Stimulated activated CD8-positive, alpha-beta memory T cell treated with anti-CD3 and anti-CD28 coated beads, Interleukin-15, amount 100 ng/mL, for 4 hours (primary cell): ENCODE measurements at places on chromosomes 12 and 14.

DNA sequence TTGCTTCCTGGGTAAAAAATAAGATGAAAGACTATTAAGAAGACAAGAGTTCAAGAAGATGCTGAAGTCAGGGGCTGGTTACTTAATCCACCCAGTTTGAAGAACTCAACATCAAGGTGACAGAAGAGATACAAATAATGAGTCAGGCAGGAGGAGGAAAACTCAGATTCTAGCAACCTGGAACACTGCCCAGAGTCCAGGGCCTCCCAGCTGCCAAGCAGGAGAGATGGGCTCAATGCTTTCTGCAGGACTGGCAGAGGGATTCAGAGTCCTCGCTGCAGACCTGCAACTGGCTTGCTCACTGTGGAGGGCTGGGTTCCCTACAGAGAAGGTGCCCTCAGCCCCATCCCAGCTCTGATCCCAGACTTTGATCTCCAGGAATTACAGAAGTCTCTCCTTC is 28.6 kb upstream of the CEBPE start:
- DNase-seq, result no peak

GRCh38 chr14:54252072-54252730 is 144.6 kb upstream of the CDKN3 start:
- DNase-seq, result no peak

DNA sequence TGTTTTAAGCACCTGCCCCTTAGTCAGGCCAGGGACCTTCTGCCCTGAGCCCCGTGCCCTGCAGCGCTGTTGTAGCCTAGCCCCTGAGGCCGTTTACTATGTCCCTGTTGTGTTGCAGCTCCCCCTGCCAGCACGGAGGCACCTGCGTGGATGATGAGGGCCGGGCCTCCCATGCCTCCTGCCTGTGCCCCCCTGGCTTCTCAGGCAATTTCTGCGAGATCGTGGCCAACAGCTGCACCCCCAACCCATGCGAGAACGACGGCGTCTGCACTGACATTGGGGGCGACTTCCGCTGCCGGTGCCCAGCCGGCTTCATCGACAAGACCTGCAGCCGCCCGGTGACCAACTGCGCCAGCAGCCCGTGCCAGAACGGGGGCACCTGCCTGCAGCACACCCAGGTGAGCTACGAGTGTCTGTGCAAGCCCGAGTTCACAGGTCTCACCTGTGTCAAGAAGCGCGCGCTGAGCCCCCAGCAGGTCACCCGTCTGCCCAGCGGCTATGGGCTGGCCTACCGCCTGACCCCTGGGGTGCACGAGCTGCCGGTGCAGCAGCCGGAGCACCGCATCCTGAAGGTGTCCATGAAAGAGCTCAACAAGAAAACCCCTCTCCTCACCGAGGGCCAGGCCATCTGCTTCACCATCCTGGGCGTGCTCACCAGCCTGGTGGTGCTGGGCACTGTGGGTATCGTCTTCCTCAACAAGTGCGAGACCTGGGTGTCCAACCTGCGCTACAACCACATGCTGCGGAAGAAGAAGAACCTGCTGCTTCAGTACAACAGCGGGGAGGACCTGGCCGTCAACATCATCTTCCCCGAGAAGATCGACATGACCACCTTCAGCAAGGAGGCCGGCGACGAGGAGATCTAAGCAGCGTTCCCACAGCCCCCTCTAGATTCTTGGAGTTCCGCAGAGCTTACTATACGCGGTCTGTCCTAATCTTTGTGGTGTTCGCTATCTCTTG is 7.6 kb downstream of the DLK1 start:
- DNase-seq, result no peak

DNA sequence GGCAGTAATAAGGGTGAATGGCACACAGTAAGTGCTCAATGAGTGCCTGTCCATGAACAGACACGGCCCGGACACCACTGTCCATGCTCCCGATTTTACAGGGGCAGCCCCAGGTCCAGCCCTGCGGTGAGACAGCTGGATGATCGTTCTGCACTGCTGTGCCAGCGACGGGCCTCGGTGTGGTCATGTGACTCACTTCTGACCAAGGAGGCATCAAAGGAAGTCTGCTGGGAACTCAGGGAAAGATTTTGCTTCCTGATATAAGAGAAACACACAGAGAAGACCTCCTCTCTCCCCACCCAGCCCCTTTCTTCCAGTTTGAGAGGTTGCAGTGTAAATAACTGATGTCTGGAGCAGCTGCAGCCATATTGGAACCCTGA is 126.6 kb downstream of the SCARB1 start:
- DNase-seq, result no peak

DNA sequence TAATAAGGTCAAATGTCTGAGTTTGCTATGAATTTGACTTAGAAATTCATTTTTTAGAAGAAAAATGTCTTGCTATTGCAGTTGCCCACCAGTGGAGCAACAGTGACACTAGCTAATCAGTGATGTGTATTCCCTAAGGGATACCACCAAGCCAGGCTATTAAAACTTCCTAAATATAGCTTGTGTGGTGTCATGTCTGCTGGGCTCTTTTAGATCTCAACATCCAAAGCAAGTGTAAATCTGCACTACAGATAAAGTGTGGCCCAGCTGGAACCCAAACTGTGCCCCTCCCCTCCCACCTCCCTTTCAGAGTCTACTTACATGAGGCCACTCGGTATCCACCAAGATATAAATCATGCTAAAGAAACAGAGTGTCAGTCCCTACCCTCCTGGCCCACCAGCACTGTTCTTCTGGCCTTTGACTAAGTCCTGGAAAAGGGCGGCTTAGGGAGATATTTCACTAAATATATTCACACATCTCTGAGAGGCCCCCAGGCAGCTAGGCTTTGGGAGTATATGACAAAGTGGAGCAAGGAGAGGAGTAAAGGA is 53.8 kb downstream of the SLC35F4 start:
- no peak for DNase-seq

DNA sequence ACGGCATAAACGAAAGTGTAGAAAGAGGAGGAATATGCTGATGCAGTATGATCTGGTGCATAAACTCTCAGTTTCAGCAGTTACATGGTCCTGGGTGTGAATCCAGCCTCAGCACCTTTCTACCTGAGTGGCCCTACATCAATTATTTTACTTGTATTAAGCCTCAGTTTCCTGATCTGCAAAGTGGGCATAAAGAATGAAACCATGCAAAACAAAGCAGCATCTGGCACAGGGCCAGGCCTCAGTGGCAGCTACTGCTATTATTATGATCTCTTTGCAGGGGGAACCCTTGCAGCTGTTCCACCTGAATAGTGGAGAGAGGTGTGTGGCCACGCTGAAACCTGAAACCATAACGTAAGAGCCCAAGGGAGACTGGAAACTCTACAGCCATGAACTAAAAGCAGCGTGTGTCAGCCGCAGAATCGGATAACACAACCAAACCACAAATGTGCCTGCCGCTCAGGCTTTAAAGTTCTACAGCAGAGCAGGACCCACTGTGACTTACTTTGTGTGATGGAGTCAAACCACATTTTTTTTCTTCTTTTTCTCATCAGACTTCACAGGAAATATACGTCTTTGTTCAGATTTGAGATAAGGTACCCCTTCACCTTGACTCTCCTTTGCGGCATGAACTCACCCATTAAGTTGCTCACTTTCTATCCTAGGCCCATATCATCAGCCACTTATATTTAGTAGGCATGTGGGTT is 29.2 kb upstream of the FOS start:
- peak; percentile 58 for DNase-seq

DNA sequence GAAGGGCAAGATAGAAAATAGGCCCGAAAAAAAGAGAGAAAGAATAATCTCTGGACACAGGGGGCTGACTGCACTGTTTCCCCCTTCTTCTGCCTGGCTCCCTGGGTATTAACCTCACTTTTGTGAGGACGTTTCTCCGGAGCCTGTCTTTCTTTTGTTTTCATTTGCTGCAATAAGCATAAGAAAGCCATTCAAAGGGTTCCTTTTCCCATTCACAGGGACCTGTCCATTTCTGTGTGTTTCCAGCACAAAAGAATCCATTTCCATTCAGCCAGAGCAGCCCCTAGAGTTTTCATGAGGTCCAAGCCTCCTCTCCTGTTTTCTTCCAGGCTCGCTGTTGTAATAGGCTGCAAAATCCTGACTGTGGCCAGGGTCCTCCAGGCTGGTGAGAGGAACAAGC is 16.8 kb downstream of the PLXNC1 start:
- DNase-seq, result no peak

DNA sequence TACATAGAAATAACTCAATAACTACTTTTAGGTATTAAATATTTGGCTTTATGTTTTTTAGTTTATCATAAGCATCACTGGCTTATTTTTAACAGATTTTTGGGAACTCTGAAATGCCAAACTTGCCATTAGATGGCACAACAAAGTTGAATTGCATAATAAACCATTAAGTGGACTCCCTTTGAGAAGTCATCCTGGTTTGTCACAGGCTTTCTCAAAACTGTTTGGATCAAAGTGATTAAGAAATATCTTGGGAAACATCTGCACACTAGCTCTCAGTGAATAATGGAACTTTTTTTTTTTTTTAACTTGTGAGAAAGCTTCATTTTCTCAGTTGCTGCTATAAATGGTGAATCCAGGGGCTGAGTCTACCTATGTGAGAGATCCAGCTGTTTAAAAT is 4.3 kb downstream of the SLC16A7 start:
- no peak for DNase-seq

- DNase-seq, result no peak
These were observed 141.0 kb upstream of the BCL2L14 start for GRCh38 chr12:11929714-11930113.

- DNase-seq, result no peak
These were observed 1.6 kb downstream of the ABCB9 start for GRCh38 chr12:122964439-122965257.

DNA sequence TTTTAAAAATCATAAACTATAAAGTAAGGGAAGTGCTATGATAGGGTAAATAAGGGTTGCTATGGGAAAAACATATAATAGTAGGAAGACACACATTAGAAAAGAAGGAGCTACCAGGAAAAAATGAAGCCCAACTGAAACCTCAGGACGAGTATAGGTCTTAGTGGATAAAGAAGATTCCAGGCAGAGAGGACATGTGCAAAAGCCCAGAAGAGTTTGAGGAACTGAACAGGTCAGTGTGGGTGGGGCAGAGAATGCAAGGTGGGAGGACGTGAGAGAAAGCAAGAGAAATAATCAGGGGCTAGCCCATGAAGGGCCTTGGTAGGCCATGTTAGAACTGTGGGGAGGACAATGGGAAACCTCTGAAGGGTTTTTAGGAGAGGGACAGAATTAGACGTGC is 109.5 kb downstream of the DENND5B start:
- DNase-seq, result no peak

DNA sequence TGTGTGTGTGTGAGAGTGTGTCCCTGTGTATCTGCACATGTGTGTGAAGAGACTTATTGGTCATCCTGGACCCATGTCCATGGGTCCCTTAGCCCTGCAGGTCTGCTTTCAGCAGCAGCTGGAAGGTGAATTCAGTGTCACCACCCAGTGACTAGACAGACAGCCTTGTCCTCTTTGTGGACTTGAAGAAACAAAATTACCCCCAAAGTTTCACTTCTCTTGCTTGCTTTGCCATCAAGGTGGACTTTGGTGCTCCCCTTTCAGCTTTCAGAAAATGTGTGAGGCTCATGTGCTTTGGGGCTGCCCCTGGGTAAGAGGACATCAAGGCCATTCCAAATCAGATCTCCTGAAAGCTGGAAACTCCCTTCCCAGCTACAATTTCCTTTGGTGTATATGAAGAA is 1063.8 kb downstream of the BCL11B start:
- DNase-seq, result no peak

DNA sequence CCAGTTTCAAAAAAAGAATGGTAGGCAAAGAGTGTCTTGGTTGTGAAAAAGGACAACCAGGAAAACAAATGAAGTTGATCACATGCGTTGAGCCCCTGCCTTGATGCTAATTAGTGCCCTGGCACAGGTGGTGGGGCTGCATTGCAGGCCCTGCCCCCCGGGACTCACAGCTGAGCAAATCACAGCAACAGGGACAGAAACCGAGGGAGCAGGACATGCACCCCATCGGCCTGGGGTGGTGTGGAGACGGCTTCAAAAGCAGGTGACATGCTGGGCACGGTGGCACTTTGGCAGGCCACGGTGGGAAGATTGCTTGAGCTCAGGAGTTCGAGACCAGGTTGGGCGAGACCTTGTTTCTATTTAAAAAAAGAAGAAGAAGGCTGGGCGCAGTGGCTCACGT is 1.1 kb upstream of the PAPLN start:
- DNase-seq, result no peak

DNA sequence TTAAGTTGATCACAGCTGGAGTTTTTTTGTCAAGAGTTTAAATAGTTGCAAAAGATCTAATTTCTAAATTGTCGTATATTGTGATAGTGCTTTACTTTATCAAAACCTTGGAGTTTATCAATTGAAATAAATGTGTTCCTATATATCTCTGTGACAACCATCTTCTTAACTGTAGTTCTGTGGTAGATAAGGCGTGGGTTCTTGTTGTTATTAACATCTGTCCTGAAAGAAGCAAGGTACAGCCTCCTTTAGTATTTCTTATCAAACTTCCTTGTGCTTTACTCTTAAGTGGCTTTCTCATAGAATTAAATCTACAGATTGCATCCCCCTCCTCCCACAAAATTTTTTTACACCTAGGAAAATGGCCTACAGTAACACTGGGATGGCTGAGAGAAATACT is 7.3 kb downstream of the SCYL2 start:
- no peak for DNase-seq

DNA sequence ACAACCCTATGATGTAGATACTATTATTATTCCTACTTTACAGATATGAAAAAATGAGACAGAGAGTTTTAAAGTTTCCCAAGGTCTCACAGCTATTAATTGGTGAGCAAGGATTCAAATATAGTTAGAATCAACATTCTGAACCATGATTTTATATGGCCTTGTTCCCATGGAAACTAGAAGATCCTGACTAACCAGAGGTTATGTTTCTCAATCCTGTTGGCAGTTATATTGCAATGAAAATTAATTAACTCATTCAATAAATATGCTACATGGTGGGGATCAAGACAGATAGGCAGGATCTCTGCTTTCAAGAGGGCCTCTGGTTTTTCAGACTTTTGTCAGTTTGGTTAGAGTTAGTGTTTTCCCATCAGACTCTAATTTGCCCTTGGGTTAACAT is 9.3 kb upstream of the FUT8 start:
- DNase-seq, result no peak

- no peak for DNase-seq
These were observed 75.0 kb downstream of the RFLNA start for GRCh38 chr12:124369827-124370378.

- no peak for DNase-seq
These were observed 21.0 kb upstream of the CIPC start for GRCh38 chr14:77077040-77077439.

DNA sequence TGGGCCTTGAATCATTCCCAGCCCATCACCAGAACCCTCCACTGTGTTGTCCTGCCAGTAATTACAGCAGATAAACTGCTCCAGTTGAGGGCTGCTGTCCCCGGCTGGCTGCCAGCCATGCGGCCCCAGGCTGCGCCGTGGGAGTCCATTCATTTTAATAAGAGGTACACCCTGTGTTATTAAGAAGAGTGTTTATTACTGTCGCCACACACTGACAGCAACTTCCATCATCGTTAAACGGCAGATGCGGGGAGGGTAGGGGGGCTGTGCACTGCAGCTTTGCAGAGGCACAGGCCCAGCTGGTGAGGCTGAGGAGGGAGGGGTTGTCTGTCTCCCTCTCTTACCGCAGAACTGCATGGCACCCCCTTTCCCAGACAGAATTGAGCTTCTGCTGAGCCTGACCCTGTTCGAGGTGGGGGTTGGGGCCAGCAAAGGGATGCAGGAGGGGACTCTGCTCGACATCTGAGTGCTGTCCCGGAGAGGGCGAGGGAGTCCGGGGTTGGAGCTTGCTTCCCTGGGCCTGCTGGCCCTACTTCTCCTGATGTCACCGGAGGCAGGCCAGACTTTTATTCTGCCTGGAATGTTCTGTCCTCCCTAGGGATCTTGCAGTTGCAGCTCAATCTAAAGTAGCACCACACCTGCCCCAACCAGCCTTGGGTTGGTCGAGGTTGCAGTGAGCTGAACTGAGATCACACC is 33.8 kb upstream of the GPATCH2L start:
- no peak for DNase-seq
